ENCODE measurements at places on chromosomes 11 and 22.

DNA sequence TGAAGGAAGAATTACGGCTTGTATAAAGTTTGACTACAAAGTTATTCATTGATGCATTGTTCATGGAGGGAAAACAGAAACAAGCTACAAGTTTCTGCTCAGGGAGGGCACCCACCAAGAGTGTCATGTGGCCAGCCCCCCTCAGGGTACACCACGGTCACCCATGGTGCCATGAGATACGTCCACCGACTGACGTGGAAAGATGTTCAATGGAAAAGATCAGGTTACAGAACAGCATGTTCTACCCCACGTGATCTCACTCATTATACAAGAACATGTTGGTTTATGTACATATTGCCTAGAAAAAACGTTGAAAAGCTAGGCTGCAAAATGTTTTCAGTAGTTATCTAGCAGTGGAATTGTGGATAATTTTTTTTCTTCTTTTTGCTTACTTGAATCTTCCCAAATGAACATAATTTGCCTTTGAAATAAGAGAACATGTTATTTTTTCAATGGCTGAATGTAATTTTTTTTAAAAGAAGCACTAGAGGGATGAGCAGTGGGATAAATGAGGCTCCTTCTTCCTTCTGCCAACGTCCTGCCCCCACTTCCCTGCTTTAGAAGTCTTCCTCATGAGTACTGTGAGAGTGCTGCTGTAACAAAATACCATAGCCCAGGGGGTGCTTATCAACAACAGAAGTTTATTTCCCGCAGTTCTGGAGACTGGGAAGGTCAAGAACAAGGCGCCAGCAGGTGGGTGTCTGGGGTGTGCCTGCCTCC, 22.5 kb downstream of the RCN1 start:
- no peak for DNase-seq

DNA sequence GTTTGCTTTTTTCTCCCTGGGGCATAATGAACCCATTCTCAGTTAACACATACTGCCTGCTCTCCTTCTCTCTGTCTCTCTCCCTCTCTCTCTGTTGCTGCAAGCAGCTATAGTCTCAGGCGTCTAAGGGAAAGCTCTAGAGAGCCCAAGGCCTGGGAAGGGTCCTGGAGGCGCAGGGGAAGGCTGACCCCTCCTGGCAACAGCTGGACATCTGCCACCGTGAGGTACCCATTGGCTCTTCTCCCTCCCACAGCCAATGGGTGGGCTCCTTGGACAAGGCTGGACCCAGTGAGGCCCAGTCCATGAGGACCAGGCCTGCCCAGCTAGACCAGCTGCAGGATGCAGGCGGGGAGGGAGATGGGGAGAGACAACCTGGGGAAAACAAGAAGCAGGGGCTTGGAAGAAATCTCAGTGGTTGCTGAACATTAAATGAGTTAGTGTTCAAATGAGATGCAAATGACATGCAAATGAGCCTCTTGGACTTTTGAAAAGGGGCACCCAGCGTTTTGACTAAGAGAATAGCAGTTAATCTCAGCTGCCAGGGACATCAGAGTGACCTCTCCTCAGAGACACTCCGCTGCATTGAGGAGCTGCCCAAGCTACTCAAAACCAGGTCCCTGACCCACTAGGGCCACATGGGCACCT, 349.7 kb downstream of the BUD13 start:
- no peak for DNase-seq

DNA sequence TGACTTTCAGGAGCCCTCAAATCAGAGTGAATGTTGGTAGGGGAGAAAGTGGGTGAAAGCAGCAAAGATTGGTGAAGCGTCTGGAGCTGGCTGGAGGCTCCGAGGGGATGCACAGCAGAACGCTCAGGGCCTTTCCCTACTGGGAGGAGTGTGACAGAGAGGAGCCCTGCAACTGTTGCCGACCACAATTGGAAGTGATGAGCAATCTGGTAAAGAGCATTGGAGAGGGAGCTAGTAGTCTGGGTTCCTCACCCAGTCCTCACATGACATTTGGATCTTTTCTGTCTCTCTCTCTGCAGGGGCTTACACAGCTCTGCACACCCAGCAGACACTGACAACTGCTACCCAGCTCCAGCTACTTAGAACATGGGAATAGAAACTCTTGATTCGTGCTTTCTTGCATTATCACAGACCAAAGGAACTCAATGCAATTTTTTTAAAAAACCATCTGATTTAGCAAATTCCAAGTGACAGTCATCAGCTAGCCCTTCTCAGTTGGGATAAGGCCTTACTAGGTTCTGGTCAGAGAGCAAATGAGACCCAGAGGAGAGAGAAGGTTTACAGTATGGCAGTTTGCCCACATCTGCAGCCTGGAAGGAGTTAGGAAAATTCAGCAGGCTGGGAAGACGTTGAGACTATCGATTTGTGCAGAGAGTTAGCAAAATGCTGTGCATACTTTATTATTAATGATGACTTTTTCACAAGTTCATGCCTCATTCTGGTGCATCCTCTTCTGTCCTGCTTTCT, 278.0 kb upstream of the PLET1 start:
- DNase-seq: no peak

- DNase-seq: no peak
Observed at GRCh38 chr22:30424534-30425326, 838 bp upstream of the MTFP1 start.

DNA sequence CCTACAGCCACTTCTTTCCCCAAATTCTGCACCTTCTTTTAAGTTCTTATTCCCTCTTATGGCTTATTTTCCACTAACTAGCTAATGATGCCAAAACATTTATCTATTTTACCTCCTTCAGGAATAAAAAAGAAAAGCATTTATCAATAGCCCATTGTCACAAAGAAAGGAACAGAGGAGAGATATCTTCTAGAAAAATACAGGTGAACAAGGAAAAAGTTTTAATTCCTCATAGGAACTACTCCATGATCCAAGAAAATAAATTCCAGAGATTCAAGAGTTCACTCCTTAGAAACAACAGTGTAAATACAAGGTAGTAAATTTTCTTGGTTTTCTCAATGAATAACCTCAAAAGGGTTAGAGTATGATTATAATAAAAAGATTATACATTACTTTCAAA, 52.6 kb upstream of the TOP3B start:
- no peak for DNase-seq

GRCh38 chr11:12029738-12030363, 21.4 kb upstream of the DKK3 start:
- DNase-seq: no peak

GRCh38 chr11:32420937-32421901, 14.1 kb downstream of the WT1 start:
- DNase-seq: peak; percentile 51
